ENCODE measurements at places on chromosomes 3 and 15.

GRCh38 chr3:10284496-10284895, 8.3 kb downstream of the GHRL start:
- no peak for DNase-seq

DNA sequence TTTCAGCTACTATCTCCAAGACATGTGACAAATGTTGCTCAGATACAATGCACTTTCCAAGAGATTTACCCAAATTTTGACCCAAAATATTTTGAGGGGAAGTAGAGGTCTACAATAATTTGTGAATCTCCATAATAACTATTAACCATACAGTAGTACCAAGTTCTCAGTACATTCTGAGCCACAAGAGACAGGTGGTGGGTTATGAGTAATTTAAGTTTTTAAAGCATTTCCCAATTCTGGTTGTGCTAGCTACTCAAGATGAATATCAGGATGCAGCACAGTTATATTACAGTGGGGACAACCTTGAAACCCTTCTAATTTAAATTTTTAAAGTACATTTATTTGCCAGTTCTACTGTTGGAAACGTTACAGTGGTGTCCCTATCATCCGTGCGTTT, 92.2 kb upstream of the MITF start:
- no peak for DNase-seq

- DNase-seq = peak; percentile 28
Measured at GRCh38 chr3:195583831-195584542, at the start of gene APOD. Gene APOD, minus strand, starts transcription at chr3:195583940. Its CDS starts 4,479 bp downstream, at chr3:195579461.

- no peak for DNase-seq
Measured at GRCh38 chr15:98767692-98768091, 119.4 kb downstream of the IGF1R start.

- no peak for DNase-seq
Measured at GRCh38 chr3:101377796-101378195, 57.4 kb upstream of the IMPG2 start.

GRCh38 chr3:43394041-43394554, 107.8 kb downstream of the SNRK start:
- peak; percentile 71 for DNase-seq

DNA sequence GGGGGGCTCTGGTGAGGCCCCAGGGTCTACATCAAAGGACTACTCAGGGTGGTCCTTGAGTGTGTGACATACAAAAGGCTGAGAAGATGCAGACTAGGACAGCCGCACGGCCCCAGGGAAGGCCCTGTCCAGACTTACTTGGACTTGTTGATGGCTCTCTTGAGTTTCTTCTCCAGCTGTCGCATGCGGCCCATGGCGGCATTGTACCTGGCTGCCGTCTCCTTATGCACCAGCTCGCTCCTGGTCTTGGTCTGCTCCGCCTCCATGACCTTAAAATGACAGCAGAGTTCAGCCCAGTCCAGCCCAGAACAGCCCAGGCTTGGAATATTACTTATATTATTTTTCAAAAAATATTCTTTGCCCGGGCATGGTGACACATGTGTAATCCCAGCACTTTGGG, 56.0 kb downstream of the CAPN7 start:
- no peak for DNase-seq

DNA sequence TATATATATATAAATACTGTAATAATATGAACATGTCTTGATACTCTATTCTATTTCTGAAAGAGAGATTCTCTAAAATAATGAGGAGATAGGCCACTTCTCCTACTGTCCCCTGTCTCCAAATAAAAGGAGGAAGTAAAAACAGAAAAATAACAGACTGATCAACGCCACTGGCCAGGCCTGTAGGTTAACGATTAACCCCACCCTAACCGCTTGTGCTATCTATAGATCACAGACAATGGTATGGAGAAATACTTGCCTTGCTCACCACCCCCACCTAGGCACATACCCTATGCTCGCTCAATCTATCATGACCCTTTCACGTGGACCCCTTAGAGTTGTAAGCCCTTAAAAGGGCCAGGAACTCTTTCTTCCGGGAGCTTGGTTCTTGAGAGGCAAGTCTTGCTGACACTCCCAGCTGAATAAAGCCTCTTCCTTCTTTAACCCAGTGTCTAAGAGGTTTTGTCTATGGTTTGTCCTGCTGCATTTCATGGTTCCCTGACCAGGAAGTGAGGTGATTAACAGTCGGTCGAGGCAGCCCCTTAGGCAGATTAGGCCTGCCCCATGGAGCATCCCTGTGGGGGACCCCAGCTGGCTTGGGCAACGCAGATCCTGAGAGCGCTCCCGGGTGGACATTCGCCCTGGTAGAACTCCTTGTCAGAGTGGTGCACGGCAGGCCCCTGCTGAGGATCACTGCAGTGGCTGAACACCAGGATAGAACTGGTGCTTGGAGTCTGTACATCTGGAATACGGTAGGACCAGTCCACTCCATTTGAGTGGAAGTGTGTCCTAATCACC, 521.8 kb upstream of the CNTN3 start:
- DNase-seq = no peak

- DNase-seq = no peak
Measured at GRCh38 chr3:31235062-31235700, 297.5 kb upstream of the STT3B start.

GRCh38 chr3:110618512-110619226, 452.9 kb upstream of the NECTIN3 start:
- no peak for DNase-seq

GRCh38 chr3:124441766-124442165, 288.5 kb upstream of the UMPS start:
- DNase-seq = no peak

DNA sequence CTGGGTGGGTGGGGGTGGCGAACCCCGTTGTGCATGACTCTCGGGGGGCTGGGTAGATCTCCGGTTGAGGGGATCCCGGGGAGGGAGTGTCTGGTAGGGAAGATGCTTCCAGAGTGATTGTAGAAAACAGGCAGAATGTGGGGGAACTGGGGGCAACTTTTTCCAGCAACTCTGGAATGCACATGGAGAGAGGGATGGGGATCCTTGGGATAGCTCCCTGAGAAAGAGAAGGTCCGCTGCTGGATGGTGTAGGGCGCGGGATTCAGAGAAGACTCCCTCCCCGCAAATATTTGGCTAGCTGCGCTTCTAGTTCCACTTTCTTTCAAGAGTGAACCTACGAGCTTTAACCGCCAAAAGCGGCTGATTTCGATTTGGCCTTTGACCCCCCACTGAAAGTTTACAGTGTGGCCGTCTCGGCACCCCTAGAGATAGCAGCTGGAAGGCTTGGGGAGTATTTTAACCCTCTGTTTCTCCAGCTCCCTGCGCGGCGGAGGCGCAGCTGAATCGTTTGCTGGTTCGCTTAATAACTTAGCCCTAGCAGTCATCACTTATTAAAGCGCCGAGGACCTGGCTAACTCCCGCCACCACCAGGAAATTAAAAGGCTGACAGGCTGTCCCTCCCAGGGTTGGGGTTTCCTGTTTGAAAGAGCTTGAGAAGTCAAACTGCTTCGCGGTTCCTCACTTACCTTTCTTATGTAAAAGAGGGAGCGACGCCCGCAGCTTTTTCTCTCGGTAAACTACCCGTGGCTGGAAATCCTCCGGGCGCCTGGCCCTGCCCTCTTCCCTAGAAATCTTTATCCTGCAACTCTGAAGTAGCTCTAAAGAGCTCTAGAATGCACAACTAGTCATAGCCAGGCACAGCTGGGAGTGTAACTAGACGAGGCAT, 1.2 kb downstream of the PHLDB2 start:
- DNase-seq = peak; percentile 88

DNA sequence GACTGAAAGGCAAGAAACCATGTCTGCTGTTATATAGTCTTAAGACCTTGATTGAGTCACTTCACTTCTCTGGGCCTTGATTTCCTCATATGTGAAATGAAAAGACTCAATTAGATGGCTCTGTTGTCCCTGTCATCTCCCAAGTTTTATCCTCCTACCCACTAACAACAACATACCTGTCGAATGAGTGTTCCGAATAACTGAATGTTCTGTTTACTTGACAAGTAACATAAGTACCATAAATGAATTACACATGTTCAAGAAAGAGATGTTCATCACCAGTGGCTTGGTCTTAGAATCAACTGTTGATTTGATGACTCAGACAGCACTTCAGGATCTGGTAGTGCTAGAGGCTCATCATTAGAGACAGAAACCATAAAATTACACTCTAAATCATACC, 311.7 kb downstream of the VPS13C start:
- no peak for DNase-seq

- no peak for DNase-seq
Measured at GRCh38 chr3:41037651-41038334, 161.5 kb upstream of the CTNNB1 start.

- DNase-seq = peak; percentile 78
Measured at GRCh38 chr3:55486101-55486856, 827 bp downstream of the WNT5A start.

DNA sequence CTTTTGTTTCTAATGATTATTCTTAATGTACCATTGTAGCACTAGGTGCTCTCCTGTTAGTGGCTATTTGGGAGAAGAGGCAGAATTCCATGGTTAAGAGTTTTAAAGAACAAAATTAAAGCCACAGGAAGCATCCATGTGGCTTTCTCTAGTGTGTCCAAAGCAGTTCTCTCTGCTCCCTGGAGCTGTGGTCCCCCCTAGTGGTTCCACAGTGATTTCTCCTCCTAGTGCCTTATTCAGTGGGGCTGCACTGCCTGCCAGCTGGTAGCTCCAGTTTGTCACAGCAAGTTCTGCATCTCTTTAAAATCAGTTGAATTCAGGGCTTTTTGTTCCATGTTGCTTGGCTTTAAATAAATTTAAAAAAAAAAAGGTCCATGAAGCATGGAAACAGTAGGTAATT, 39.6 kb upstream of the FAM98B start:
- DNase-seq = peak; percentile 75

GRCh38 chr3:185702262-185703225, 116.4 kb downstream of the SENP2 start:
- DNase-seq = no peak

- DNase-seq = no peak
Measured at GRCh38 chr3:140459462-140459861, 218.4 kb upstream of the TRIM42 start.

- peak; percentile 37 for DNase-seq
Measured at GRCh38 chr3:149536429-149536828, 61.9 kb downstream of the TM4SF4 start.

GRCh38 chr3:40047406-40047805, 238.0 kb downstream of the MYRIP start:
- no peak for DNase-seq

- no peak for DNase-seq
Measured at GRCh38 chr15:52028431-52029093, 9.5 kb downstream of the MAPK6 start.

DNA sequence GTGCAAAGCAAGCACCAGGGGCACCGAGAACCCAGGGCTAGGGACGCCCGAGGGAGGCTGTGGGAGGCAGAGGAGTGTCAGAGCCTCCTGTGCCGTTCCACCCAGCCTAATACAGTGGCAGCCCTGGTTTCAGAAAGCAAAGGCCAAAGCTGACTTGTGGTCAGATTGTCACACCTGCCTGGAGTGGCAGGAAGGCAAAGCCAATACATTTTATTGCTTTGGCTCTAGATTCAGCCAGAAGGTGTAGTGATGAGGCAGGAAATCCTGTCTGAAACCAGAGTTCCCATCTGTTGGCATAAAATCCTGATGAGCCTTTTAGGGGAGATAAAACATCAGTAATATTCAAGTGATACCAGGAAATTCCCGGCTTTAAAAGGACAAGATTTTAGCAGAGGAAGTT, 168.3 kb downstream of the SLCO3A1 start:
- no peak for DNase-seq

DNA sequence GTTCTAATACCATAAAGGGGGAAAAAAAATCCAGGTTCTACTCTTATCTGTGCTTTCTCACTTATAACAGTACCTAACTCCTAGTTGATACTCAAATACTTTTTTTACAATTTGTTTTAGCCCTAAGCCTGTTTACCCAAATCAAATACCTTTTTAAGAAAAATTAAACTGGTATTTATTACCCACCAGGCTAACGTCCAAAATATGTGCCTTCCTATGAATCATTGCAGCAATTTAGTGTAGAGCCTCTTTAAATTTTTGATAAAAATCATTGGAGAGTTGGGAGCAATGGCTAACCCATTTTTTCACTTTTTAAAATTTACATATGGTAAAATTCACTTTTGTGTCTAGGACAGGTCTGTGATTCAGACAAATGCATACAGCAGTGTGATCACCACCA, 27.9 kb downstream of the FILIP1L start:
- DNase-seq = no peak

DNA sequence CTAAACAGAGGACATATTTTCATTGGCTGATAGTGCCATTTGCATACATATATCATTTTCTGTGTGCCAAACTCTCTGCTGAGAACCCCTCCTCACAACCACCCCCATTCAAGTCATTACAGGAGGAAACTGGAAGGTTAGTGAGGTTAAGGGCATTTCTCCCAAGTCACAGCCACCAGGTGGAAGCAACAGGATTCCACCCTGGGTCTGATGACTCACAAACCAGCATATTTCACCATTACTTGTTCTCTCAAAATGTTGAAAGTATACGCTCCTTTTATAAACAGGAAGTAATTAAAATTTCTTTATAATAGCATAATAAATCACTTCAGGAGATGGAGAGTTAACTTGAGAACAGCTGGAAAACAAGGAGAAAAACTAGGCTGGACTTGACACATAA, 398.6 kb upstream of the WNT5A start:
- DNase-seq = no peak

- no peak for DNase-seq
Measured at GRCh38 chr3:161139686-161140085, 34.5 kb upstream of the B3GALNT1 start.

GRCh38 chr3:7015683-7016440, 154.9 kb downstream of the GRM7 start:
- no peak for DNase-seq

DNA sequence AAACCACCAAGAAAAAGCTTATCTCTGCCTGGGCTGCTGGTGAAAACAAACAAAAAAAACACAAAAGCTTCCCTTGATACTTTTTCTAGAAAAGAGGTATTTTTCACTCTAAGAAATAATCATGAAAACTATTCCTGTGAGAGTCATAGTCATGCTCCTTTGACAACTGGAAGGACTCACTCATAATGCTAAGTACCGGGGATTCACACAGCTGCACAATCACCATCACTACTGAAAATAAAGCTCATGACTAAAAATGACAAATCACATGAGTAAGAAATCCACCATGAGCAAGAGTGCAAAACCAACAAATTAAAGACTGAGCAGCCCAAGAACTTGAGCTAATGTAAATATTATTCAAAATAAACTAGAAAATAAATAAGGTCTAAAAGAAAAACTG, 10.6 kb upstream of the POU1F1 start:
- DNase-seq = peak; percentile 59

DNA sequence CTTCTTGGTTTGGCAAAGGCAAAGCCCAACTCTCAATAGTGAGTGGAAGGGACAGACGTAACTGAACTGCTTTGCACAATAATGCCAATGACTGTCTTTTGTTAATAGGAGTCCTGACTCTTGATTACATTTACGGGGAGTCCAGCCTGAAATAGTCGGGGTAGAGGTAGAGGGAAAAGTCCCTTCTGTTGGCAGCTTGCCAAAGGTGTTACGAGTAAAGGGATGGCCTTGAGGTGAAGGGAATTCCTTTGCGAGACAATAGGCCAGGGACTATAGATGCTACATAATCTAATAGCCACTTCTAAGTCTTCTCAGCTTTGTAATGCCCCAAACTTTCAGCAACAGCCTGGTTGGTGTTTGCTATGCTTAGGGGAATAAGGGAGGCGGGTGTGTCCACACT, 2.2 kb upstream of the SENP2 start:
- DNase-seq = no peak

Measured in brain microvascular endothelial cell (primary cell).